Stimulated activated CD4-positive, alpha-beta T cell treated with anti-CD3 and anti-CD28 coated beads, Interleukin-1b, Interleukin-23, amount 100 ng/mL, for 1 hour (primary cell): ENCODE measurements at places on chromosomes 16 and 17.

- no peak for DNase-seq
Measured at GRCh38 chr16:22092143-22092933, at the start of gene VWA3A. Gene VWA3A, plus strand, starts transcription at chr16:22092541. Its CDS starts 97 bp downstream, at chr16:22092638.

GRCh38 chr17:77506371-77506991, 365.7 kb downstream of the SEC14L1 start:
- no peak for DNase-seq

GRCh38 chr17:11276486-11276885, 35.5 kb downstream of the SHISA6 start:
- no peak for DNase-seq

GRCh38 chr16:81604960-81605383, 160.4 kb downstream of the CMIP start:
- no peak for DNase-seq

- no peak for DNase-seq
Measured at GRCh38 chr17:75637551-75637950, 4.3 kb downstream of the SMIM5 start.

GRCh38 chr17:58969156-58969555, 137.5 kb downstream of the TRIM37 start:
- no peak for DNase-seq

- no peak for DNase-seq
Measured at GRCh38 chr17:55281649-55282378, 17.1 kb downstream of the HLF start.

GRCh38 chr17:74215342-74215727, 2.0 kb downstream of the TTYH2 start:
- no peak for DNase-seq

- DNase-seq: no peak
Measured at GRCh38 chr16:75416904-75417565, 16.3 kb downstream of the CFDP1 start.

DNA sequence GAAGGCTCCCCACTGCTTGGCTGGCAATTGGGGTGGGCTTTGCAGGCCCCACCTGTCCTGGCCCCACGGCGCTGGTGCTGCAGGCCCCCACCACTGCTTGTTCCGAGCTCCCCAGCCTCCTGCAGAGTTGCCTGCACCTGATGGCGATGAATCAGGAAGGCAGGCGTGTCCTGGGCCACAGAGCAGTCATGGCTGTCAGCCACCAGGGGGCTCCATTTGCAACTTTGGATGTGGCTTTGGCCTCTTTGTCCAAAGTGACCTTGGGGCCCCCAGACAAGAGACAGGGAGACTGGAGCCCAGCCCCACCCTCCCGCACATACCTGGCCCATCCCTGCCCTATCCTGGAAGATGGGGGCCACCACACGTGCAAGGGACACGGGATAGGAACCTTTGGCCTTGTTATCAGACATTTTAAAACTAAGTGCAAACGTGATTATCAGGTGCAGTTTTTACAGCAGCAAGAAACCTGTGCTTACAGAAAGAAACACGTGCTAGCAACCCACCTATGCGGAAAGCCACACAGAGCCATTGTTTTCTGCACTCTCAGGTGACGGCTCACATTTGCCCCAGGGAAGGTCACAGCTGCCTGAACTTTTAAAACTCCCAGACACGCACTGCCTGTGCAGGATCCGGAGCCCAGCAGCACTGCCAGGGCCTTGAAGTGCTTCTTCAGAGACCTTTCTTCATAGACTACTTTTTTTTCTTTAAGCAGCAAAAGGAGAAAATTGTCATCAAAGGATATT, at the start of gene DNASE1:
Gene DNASE1, plus strand, starts transcription at position 443 of the 743 bp plus-strand sequence. CDS start 683 bp downstream, outside the sequence.
- no peak for DNase-seq

GRCh38 chr16:85961988-85962915, 63.3 kb downstream of the IRF8 start:
- no peak for DNase-seq

DNA sequence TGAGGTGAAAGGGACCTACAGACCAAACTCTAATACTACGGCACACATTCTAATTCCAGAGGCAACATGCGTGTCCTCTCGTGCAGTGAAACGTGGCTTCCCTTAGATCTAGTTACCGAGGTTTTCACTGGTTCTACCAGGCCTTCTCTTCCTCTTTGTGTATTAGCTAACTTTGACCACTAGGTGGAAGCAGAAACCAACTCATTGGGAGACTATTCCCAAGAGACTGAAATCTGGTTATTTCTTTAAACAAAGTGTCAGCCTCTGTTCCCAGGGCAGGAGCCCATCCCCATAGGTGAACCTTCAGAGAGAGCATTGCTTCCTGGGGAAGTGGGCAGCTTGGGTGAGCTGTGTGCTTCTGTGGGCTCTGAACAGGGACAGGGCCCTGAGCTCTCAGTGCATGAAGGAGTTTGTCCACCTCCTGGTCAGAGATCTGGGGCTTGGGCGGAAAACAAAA, 19.7 kb upstream of the RCVRN start:
- no peak for DNase-seq

- no peak for DNase-seq
Measured at GRCh38 chr17:41396996-41397660, at the start of gene KRT31. Gene KRT31, minus strand, starts transcription at chr17:41397608. Its CDS starts 69 bp downstream, at chr17:41397539.
